ENCODE measurements at places on chromosomes 3 and 15. TPM values are rescaled to one million over a fixed set of nuclear protein-coding genes. Genes with fewer than 3 reads are reported as not detected.

The OPA1 gene
- total RNA-seq: 159 TPM

DNA sequence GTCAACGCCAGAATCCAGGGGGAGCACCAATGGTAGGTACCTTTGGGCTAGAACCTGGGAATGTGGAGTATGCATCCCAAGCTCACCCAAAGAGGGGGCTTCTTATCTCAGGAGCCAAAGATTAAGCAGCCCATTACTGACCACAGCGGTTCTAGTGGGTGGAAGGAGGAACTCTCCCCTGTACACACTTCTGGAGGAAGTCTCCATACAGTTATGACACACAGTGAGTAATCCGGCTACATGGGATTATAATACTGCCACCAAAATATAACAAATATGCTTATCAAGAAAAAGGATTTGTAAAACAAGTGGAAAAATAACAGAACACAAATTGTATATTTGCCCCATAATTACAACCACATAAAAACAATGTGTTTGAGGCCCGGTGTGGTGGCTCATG is 8.4 kb downstream of the MYO1E start:
- DNase-seq: no peak

The LCTL gene
- total RNA-seq: 1.8 TPM

DNA sequence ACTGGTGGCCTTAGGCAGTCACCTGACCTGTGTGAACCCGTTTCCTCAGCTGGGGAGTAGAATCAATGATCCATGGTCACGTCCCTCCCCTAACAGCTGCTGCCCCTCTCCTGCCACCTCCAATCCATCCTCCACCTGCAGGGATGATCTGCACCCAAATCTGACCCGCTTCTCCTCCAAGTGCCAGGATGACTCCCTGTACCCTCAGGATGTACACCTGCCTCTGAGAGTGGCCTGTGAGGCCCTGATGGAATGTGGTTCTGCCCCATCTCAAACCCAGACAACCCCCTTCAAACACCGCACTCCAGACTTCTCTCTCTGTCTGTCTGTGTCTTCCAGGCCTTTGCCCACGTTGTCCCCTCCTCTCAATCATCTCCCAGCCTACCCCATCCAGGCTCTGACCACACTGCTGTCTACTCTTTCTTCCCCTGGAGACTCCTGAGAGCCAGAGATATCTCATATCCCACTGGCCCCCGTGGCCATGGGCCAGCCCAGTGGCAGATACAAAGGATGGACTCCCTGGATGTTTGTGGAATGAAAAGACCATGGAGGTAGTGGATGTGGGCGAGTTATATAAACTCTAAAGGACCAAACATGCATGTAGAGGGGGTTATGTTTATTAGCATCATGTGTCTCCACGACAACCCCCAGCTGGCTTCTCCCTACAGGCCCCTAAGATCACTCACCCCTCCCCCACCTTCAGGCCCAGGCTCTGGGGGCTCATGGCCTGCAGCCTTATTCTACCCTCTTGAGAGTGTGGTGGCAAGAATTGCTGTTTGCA is 84.9 kb downstream of the SMAD6 start:
- no peak for DNase-seq

DNA sequence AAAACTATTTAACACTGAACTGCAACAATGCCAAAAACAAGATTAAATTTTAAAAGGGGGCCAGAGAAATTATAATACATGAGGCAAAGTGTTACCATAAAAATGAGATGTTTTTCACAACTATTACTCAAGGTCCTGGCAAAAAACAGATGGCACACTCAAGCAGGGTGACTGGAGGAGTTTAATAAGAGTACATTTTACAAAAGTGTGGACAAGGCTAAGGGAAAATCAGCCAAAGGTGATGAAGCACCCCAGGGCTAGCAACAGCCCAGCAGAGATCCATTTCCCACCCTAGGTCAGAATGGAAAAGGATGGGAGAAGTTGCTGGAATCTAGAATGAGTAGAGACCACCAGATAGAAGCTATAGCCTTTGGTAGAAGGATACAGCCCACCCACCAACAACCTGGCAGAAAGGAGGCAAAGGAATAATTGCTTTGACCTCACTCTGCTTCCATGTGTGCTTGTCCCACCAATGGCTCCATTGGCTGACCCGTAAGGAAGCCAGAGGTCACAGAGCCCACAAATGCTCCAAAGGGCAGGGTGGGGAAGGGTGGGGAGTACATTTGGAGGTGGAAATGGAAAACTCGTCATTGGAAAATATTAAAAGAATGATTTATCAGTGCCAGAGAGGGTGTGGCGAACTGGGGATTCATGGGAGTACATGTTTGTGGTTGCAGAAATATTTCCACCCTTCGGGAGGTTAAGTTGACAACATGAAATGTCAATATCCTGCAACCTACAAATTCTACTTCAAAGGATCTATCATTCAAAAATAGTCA is 161.0 kb upstream of the UBE2E2 start:
- no peak for DNase-seq

The RMDN3 gene
- 19.3 TPM for total RNA-seq

The GANC gene
- 11.7 TPM for total RNA-seq

DNA sequence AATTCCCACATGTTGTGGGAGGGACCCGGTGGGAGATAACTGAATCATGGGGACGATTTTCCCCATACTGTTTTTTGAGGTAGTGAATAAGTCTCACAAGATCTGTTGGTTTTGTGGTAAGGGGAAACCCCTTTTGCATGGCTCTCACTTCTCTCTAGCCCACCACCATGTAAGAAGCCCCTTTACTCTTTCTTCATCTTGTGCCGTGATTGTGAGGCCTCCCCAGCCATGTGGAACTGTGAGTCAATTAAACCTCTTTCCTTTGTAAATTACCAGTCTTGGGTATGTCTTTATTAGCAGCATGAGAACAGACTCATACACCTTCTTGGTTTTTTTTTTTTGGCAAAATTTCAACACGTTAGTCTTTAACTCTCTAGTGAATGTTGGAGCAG is 18.1 kb downstream of the ARL8B start:
- DNase-seq: no peak

DNA sequence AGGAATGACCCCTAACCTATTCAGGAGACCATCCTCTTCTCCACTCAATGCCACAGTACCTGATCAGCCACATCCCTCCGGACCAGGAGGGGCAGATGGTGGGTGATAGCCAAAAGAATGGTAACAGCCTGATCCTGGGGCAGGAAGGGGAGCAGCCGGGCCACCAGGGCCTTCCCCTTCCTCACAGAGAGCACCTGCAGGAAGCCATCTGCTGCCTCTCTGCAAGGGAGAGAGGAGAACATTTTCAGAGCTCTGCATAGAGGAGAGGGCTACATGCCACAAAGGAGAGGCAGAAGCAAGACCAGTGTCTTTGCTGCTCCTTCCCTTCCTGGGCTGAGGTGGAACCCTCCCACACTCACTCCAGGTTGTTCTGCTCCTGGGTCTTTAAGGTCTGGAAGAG is 5.5 kb upstream of the SPG11 start:
- no peak for DNase-seq

The CHRFAM7A gene
- not detected for total RNA-seq

The TBC1D2B gene
- 14.5 TPM for total RNA-seq

The NAALADL2 gene
- total RNA-seq: 1.5 TPM

The ZNF710 gene
- total RNA-seq: 6.6 TPM

DNA sequence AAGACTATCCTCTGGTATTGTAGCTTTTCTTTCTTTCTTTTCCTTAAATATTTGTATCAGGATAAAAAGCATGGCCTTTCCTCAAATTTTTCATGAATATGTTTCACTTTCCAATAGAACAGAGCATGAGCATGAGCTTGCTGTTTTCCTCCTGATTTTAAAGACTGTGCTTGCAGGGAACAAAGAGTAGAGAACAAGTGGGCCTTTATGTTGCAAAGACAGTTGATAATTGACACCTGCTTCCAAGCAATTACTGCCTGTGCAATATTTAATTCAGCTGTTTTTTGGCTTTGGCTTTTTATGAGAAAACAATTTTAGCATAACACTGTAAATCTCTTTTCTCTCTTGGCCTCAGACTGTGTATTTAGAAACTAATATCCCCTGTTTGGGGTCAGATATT is 263.6 kb upstream of the AZI2 start:
- DNase-seq: no peak

The BOC gene
- total RNA-seq: 4.5 TPM

GRCh38 chr3:67558426-67558825 is 96.0 kb downstream of the SUCLG2 start:
- DNase-seq: no peak

The MASP1 gene
- not detected for total RNA-seq

DNA sequence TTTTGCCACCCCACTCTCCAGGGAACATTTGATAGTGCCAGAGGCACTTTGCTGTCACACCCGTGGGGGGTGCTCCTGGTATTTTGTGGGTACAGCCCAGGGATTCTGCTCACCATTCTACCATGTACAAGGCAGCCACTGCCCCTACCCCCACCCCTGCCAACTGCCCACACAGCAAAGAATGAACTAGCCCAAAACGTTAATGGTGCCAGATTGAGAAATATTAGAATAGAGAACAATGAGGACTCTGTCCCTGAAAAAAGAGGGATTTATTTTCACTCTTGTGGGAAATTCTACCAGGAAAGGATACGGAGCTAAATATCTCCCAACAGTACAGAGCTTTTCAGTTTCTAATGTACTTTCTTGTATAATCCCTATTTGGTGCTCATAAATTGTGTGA is 154.5 kb upstream of the SUCLG2 start:
- DNase-seq: no peak

DNA sequence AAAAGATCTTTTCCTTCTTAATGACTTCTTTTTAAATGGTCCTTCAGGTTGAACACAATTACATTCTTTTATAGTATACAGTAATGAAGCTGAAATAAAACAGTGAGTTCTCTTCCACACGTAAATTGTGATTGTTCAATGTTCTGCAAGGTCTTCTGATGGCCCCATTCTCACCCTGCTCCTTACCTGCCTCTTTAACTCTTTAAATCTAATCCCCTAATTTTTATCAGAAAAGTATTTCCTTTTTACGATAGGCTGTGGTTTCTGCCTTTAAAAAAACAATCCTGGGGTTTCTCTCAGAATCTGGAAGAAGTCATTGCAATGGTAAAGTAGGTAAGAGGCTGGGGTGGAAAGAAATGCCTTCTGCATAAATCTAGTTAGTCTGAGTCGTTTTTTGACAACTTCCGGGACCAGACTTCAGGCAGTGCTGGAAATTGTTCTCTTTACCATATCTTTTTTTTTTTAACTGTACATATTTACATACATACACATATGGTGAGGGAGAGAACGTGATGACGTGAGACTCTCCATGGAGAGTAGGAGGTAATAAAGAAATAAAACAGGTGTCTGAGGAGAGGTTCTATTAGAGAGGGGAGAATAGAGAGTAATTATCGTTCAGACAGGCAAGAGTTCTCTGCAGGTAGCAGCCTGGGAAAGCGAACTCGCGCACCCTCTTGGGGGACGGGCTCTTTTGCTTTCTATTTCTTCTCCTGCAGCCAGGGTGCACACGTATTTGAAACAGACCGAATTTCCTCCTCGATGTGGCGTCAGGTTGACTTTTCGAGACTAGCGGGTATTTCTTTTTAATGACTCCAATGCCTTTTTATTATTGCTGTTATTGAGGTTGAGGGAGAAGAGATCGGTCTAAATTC is at the start of gene SIDT1:
SIDT1 (plus strand) TSS at position 730 of the 872 bp plus-strand sequence. CDS start 467 bp downstream, outside the sequence.
- DNase-seq: peak; percentile 18

- DNase-seq: no peak
Observed at GRCh38 chr3:52408466-52408865, 36.4 kb downstream of the SEMA3G start.

DNA sequence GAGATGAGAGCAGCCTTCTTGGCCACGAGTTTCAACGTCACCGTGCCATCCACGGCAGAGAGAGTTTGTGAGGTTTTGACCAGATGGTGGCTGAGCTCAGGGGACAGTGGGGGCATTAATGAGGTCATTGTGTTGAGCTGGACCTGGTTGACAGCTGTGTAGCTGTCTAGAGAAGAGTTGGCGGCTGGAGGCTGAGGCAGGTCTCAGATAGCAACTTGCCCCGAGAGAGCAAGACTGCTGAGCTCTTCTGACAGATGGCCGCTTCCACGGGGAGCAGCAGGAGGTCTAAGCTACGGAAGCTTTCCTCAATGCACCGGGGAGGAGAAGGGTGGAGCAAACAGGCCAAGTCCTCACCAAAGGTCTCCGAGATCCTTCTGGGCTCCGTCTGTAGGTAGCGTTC is 44.8 kb upstream of the EIF5A2 start:
- no peak for DNase-seq

DNA sequence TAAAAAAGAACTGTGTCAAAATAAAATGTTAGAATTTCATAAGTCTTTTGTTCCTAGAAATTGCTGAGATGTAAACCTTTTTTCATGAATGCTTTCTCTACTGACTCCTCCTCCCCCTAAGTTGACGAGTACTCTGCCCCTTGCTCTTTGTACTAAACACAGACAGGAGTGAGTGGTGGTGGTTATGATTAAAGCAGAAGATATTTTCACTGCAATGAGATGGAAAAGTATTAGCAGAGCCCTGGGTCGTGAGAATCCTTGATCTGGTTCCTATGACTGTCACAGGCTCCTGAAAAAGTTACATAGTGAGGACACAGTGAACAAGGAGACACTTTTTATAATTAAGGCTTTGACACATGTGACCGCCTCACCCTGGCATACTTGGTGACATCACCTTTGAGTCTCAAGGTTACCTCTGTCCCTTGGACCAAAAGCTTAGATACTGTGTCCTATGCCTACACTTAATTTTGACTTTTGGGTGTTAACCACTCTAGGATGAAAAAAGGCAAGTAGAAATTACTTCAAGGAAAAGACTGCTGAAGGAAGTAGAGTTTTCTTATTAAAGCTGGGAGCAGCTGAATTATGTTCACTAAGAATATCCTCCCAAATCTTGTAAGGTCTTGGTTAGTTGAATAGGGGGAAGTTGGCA is 130.4 kb upstream of the LYSMD4 start:
- no peak for DNase-seq

DNA sequence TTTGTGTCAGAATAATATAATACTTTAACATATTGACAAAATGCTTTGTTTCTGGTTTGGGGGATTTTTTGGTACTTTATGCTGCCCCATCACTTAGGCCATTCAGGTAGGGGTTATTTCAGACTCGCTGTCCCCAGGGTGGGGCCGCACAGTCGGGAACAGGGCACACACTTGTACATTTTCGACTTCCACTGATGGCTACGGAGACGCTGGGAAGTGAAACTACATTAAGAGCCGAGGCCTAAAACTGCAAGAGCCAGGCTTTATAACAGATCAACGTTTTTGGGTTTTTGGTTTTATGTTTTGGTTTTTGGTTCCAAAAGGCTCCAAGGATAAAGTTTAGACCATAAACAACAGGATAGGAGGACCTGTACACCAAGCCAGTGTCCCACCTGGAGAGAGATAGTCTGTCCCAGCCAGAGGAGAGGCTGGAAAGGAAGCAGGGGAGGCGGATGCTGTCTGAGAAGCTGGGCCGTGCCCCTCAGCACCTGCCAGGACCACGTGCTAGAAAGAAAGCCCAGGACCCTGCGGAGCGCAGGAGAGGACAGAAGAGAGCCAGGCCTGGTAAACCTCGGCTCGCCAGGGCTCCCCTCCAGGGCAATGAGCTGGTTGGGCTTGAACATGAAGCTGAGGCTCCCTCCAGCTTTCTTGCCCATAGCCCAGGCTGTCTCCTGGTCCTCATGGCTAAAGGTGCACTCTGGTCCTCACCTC is 111.7 kb downstream of the CHSY1 start:
- DNase-seq: no peak

The C3orf85 gene
- total RNA-seq: not detected

The UQCC5 gene
- total RNA-seq: 47.0 TPM

Data from A172 (cell line).